ENCODE measurements at places on chromosomes 5 and 9.

DNA sequence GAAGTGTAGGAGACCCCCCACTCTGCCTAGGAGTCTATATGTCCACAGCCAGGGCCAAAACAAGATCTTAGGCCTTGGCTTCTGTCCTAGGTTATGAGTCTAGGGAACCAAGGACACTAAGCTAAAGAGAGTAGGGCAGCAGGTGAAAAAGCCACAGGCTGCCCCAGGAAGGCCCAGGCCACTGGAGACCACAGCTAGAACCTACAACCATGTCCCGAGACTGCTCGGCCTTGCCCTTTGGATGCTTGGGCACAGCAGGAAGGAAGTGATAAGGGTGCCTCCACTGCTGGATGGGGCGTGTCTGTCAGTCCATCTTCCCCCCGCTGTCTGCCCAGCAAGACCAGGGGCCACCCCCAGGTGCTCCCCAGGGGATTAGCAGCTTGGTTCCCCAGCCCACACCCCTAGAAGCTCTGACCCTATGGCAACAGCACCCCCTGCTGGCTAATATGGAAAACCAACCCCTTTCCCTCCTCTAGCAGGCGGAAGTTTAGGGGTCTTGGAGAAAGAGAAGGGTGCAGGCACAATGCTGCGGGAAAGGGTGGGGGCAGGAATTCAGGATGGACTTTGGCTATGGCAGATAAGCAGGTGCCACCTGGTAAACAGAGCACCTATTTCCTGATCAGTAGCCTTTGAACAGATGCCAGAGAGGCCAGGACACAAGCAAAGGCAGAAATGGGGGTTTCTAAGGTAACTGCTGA, 10.5 kb upstream of the IRF1 start:
- DNase-seq = no peak

GRCh38 chr5:181189363-181189961, 15.5 kb downstream of the TRIM7 start:
- DNase-seq = no peak

DNA sequence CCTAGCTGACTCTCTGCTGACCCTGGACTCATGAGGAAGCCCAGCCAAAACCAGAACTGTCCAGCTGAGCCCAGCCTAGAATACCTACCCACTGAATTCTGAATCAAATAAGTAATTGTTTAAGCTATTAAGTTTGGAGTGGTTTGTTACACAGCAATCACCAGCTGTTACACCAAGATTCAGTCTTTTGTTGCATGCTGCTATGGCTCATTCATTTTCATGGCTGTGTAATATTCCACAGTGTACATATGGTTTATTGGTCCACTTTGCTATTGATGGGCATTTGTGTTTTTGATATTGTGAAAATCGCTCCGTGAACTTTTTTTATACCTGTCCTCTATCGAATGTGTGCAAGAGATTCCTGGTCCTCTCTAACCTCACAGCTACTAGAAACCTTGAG, 156.4 kb downstream of the FGF18 start:
- DNase-seq = no peak

DNA sequence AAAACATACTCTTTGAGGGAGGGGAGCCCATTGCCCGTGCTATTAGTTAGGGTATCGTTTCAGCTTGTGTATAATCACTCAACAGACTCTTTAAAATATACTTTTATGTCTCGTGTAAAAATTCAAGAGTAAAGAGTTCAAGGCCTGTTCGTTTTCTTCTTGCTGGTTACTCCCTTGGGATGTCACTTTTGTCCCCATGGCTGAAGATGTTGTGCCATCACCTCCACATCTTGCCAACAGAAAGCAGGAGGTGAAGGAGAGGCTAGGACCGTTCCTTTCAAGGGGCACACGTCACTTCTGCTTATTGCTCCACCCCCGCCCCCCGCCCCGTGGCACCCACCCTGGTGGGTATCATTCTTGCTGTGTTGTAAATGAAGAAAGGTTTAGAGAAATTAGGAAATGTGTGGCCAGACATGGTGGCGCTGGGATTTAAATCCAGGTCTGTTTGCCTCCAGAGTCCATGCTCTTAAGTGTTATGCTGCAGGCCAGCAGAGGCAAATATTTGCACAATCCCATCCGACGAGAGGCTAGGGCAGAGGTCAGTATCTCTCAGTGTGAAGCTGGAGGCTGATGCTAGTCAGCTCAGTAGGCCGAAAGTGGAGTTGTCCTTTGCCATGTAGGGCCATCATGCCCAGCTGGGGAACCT, 3.0 kb downstream of the MLANA start:
- no peak for DNase-seq

- DNase-seq = no peak
Observed at GRCh38 chr5:169668732-169669131, 31.7 kb downstream of the DOCK2 start.

- no peak for DNase-seq
Observed at GRCh38 chr5:100900142-100900795, 2.8 kb downstream of the ST8SIA4 start.

GRCh38 chr9:101220341-101220740, 164.5 kb downstream of the BAAT start:
- no peak for DNase-seq

- DNase-seq = no peak
Observed at GRCh38 chr5:125868036-125868435, 555.2 kb upstream of the GRAMD2B start.

DNA sequence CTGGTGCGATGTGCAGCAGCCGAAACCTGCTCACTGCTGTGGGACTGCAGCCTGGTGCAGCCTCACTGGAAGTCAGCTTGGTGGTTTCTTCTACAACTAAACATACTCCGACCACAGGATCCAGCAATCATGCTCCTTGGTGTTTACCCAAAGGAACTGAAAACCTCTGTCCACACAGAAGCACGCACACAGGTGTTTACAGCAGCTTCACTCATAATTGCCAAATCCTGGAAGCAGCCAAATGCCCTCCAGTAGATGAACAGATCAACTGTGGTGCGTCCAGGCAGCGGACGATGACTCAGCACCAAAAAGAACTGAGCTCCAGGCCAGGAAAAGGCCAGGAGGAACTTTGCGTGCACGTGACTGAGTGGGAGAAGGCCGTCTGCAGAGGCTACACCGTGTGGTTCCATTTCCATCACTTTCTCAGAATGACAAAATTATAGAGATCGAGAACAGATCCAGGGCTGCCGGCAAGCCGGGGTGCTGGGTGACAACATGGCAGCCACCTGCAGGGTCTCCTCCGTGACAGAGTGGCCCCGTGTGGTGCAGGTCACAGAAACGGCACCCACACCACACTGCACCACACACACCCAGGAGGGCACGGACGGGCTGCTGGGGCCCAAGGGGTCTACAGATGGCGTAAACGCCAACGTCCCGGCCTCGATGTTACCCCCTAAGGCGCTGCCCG, 23.1 kb upstream of the NSMF start:
- DNase-seq = no peak

DNA sequence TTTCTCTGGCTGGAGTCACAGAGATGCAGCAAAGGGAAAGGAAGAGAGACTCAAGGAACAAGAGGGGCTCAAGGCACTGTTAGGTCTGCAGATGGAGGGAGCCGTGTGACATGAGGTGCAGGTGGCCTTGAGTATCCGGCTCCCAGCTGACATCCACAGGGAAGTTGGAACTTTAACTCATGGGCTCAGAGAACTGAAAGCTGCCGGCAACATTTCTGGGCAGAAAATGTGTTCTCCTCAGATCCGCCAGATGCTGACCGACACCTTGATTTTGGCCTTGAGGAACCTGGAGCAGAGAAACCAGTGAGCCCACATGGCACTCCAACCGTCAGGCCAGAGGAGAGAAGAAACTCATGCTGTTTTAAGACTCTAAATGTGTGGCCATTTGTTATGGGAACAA, 258.1 kb upstream of the IRX2 start:
- DNase-seq = no peak

- no peak for DNase-seq
Observed at GRCh38 chr5:96196890-96197289, 235.2 kb upstream of the ELL2 start.

DNA sequence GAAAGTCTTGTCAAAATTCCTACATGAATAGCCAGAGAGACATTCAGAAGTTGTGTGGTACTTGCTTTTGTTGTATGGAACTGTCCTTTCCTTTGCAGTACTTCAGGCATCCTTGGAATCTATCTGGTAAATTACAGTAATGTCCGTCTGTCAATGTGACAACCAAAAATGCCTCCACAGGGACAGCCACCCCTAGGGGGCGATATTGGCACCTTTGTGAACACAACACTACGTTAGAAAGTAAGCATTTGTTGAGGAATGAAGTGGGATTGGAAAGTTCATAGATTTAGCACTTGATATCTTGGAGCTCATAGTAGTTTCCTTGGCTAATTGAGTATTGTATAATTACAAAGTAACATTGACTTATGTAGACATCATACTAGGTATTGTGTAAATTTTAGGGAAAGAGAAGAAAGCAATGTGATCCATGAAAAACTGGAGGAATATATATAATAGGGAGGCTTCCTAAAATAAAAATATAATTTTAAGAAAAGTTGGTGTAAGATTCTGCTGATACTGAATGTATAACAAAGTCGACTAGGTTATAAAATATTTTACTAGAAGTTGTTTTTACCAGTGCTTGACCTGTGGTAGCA, 32.7 kb downstream of the TMEFF1 start:
- DNase-seq = no peak

DNA sequence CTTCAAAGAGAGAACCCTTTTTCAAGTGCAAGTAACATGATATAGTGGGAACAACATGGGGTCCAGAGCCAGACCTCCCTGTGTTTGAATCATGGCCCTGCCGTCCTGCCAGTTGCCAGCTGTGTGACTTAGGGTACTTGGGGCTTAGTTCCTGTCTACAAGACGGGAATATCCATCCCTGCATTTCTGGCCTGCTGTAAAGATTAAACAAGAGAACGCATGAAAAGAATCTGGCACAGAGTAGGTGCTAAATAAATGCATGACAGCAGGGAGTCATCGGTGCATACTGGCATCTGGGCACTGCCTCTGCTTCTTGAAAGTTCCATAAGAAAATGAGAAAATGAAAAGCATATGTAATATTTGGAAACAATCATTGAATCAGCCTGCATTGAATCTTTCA, 77.8 kb upstream of the PRRC1 start:
- DNase-seq = no peak

GRCh38 chr5:144585681-144586080, 415.0 kb downstream of the KCTD16 start:
- no peak for DNase-seq

DNA sequence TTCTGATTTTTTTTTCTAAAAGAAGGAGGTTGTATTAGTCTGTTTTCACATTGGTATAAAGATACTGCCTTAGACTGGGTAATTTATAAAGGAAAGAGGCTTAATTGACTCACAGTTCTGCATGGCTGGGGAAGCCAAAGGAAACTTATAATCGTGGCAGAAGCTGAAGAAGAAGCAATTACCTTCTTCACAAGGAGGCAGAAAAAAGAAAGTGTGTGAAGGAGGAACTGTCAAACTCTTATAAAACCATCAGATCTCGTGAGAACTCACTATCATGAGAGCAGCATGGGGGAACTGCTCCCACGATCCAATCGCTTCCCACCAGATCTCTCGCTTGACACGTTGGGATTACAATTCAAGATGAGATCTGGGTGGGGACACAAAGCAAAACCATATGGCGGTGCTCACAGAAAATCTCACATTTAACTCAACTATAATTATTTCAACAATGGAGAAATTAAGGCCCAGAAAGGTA, 27.1 kb downstream of the DPYSL3 start:
- no peak for DNase-seq

- no peak for DNase-seq
Observed at GRCh38 chr5:82165740-82166530, 112.2 kb downstream of the RPS23 start.

GRCh38 chr5:1543398-1544293, 19.9 kb upstream of the LPCAT1 start:
- DNase-seq = no peak

DNA sequence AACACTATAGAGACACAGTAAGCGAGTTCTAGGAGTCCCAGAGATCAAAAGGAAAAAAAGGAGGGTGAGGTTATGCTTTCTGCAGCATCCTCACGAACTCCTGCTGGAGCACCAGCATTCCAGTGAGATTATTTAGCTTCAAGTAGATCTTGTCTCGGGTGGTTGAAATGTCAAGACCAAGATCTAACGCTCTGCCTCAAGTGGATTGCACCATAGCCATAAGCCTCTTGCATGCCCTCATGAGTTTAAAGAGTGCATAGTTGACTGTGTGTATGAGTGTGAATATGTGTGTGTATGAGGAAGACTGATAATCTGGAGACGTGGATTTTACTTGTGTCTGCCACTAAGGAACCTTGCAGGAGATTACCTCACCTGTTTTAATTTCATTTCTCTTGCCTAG, 335.3 kb upstream of the ADAMTSL1 start:
- DNase-seq = no peak

GRCh38 chr5:141951332-141951781, 6.6 kb downstream of the PCDH12 start:
- no peak for DNase-seq

- no peak for DNase-seq
Observed at GRCh38 chr5:73838901-73839300, 212.9 kb downstream of the ARHGEF28 start.

DNA sequence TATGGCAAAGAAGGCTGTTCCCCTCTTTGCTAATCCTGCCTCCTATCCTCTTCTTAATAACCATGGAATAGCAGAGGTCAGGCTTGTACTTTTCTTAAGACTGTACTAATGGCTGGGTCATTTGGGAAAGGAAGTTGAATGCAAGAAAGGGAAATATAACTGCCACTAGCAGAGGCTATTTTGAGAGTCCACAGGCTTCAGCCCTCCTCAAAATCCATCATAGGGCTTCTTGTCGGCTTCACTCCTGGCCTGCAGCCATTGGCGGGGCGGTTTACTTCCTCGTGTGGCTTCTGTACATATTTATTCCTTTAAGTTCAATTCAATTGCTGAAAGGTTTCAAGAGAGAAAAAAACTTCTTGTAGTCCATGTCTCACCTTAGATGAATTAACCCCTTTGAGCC, 2.8 kb upstream of the PARP8 start:
- no peak for DNase-seq

- no peak for DNase-seq
Observed at GRCh38 chr5:59721741-59722140, 171.8 kb downstream of the PDE4D start.

GRCh38 chr9:16828340-16829281, 41.9 kb downstream of the BNC2 start:
- peak; percentile 71 for DNase-seq

GRCh38 chr5:150288791-150289190, 782 bp downstream of the CAMK2A start:
- no peak for DNase-seq

- no peak for DNase-seq
Observed at GRCh38 chr9:122940454-122940748, 419 bp upstream of the RABGAP1 start.

DNA sequence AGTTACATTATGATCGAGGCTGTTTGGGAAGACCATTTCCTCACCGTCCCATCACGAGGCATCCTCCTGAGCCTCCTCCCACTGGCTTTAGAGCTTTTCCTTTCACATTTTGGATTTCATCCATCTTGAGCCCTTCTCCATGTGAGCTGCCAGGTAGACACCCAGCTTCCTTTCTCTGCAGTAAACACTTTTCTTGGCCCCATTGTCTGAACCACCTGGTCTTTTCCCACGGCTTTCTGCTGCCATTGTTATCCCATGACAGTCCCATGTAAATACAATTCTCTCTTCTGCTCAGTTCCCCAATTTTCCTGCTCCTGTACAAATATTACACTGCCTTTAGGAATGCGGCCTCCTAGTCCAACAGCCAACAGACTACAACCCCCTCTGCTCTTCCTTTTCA, 24.1 kb downstream of the UBE2QL1 start:
- DNase-seq = no peak
